Activated T-cell treated with anti-CD3 and anti-CD28 coated beads, Interleukin-2, amount 50 U/mL, for 72 hours (primary cell): ENCODE measurements at places on chromosomes 11 and 22. TPM values are rescaled to one million over a fixed set of nuclear protein-coding genes. Genes with fewer than 3 reads are reported as not detected.

Gene LINC01488
- total RNA-seq = not detected

Gene PTPN5
- total RNA-seq = not detected

Gene CCDC73
- total RNA-seq = not detected

Gene LDLRAD3
- not detected for total RNA-seq

Gene RFPL2
- 0.50 TPM for total RNA-seq

Gene C11orf86
- not detected for total RNA-seq

Gene FGF19
- total RNA-seq = 0.35 TPM

Gene RASSF10
- total RNA-seq = not detected

Gene SOX6
- total RNA-seq = not detected

Gene PANX3
- total RNA-seq = not detected

Gene NRIP3
- 3.2 TPM for total RNA-seq

Gene SYT7
- not detected for total RNA-seq

Gene TRIM6
- 1.6 TPM for total RNA-seq
